ENCODE measurements at places on chromosomes 2 and 18.

- no peak for DNase-seq
Observed at GRCh38 chr2:23532391-23533337, 147.7 kb downstream of the KLHL29 start.

- peak; percentile 83 for DNase-seq
Observed at GRCh38 chr2:173354073-173354581, 545 bp upstream of the CDCA7 start.

DNA sequence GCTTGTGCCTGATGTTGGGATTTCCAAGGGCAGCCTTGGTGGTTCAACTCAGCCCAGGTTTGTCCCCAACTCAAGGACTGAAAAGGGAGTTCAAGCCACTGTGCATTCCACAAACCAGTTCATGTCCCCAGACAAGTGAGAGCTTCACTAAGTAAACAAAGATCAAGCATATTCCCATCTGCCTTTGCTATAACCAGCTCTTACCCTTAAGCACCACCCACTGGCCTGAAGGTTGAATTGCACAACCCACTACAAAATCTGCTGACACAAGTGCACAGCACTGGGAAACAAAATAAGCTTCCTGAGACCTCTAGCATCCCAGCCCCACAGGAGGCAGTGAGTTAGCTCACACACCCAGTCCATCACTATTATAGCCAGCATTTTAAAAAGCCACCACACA is 516.7 kb downstream of the NR4A2 start:
- peak; percentile 63 for DNase-seq

- DNase-seq: no peak
Observed at GRCh38 chr18:24160086-24160485, 21.2 kb downstream of the CABYR start.

GRCh38 chr2:14896330-14897030 is 264.0 kb downstream of the LRATD1 start:
- no peak for DNase-seq

DNA sequence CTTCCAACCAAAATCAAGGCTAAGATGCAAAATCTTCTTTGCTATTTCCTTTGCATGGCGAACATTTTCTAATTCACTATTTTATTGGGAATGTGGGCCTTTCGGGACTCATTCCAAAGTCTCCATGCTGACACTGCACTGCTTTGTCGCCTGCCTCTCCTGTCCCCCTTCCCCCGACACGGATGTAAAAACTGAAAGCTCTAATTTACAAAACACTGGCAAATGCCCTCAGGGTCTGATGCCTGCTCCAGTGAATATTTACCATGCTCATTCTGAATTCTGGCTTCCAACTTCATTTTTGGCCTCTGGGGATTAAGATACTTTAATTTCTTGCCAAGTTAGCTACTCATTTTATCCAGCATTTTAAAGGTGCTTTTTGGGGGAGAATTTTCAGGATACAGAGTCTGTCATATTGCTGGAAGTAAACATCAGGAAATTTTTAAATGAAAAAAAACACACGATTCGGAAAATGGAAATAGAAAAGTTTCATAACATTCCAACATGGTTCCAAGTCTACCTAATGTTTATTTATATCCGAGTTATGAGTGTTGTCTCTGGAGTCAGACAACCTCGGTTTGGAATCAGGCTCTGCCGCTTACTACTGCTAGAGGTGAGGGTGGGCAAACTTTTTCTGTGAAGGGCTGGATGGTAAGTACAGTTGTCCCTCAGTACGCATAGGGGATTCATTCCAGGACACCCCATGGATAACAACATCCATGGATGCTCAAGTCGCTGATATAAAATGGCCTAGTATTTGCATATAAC is 14.6 kb upstream of the LTBP1 start:
- DNase-seq: no peak

GRCh38 chr18:30093376-30093775 is 949.2 kb downstream of the DSC3 start:
- DNase-seq: no peak

DNA sequence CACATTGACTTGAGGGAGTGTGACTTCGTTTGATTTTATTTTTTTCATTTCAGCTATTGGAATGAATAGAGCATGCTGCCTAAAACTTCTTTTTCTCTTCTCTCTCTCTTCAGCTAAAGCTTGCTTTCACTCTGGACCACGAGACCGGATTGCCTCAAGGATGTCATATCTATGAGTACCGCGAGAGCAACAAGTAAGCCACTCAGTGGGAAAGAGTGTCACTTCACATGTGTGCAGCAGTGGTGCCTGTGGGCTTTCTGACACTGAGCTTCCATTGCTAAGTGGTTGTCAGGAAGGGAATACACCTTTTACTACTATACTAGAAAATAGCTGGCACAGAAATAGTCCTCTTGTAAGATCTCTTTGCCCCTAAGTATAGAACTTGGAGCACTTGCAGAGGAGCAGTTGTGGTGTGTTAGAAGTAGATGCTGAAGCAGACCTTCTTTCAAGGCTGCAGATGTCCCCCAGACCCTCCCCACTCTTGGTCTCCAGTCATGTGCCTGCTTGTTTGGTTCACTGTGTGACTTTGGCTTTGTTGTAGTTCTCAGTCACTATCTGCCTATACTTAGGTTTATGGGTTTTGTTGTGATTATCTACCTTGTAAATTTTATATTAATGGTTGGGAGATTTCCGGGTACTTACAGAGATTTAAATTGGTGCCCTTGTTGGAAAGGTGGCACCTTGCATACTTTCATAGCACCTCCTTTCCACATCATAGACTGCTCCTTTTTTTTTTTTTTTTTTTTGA is 78.5 kb upstream of the ALPP start:
- DNase-seq: no peak

- no peak for DNase-seq
Observed at GRCh38 chr2:180010701-180011100, 3.6 kb upstream of the CWC22 start.

DNA sequence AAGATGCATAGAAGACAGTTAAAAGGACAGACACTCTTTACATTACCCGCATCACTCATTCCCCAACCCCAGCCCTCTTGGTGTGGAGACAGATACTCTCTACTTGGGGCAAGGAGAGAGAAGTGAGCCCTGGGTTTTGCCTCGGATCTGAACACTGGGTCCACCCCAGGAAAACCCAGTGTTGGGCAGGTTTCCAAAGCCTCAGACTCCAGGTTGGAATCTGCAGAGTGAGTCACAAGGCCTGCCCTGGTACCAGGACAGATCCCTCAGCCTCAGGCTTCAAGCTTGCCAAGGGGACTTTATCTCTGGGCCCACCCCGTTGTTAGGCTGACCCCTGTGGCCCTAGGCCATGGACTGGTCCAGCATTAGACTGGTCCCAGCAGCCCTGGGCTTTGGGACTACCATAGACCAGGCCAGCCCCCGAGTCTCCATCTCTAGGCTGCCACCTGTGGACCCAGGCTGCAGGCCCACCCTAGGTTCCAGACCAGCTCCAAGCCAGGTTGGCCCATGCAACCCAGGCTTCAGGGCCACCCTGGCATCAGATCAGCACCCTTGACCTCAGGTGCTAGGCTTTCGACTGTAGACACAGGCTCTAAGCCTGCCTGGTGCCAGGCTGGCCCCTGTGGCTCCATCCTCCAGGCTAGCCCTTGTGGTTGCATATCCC is 112.8 kb downstream of the GULP1 start:
- no peak for DNase-seq

DNA sequence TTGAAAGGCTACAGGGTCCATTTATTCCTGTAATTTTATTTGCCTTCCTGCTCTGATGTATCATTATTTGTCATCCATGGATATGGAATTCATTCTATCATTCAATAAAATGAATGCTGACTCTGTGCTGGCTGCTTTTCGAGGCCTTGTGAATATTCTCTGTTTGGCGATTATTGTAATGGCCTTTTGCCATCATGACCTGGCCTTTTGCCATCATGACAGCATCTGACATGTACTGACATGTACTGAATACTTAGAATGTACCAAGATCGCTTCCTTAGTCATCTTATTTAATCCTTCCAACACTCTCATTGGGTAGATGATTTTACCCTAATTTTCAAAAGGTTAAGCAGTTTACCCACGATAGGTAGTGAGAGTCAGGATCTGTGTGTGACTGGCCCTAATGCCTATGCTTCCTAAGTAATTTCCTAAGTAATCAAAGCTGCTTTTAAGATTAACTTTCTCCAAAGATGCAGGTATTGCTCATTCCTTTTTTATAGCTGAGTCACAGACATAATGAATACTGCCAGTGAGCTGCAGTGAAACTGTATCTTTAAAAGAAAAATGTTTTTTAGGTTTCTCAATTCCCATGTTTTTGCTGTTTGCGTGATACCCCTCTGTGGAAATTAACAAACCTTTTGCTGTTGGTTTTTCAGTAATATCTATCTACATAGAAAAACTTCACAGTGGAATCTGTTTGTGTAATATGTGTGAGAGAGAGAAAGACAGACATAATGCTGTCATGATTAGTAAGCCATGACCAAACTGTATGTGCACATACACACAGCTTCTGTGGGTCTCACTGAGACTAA is 127.8 kb downstream of the CERS6 start:
- DNase-seq: no peak

DNA sequence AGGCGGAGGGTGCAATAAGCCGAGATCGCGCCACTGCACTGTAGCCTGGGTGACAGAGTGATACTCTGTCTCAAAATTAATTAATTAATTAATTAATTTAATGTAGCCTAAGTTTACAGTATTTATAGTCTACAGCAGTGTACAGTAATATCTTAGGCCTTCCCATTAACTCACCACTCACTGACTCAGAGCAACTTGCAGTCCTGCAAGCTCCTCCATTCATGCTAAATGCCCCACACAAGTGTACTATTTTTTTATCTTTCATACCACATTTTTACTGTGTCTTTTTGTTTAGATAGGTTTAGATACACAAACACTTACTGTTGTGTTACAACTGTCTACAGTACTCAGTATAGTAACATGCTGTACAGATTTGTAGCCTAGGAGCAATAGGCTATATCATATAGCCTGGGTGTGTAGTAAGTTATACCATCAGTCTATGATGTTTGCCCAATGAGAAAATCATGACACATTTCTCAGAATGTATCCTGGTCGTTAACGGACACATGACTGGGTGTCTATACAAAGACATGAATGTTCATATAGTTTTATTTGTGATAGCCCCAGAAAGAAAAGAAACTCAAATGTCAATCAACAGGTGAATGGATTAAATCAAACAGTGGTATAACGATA is 15.8 kb upstream of the RNU2-63P start:
- DNase-seq: no peak

GRCh38 chr2:19036091-19036490 is 322.3 kb downstream of the OSR1 start:
- DNase-seq: no peak

GRCh38 chr2:60351802-60352201 is 201.7 kb downstream of the BCL11A start:
- no peak for DNase-seq

- no peak for DNase-seq
Observed at GRCh38 chr2:217842017-217842416, 160.8 kb downstream of the TNS1 start.

- DNase-seq: no peak
Observed at GRCh38 chr2:203840655-203841205, 26.8 kb upstream of the CTLA4 start.

DNA sequence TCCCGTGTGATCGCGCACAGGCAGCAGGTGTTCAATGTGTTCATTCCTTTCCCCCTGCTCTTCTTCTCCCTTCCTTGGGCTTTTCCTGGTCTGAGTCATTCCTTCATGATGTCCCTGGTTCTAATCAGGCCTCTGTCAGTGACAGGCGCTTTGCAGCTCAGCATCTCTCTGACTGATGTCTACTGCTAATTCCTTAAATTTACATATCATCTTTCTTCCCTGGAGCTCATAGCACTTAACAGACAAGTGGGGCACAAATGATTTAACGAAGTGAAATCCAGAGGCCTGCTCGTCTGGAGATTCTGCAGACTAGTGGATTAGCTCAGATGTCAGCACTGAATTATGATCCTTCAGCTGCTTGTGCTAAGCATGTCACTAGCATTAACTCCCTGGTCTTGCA is 77.9 kb downstream of the NRP2 start:
- DNase-seq: peak; percentile 88

- DNase-seq: no peak
Observed at GRCh38 chr18:56982766-56983165, 164.1 kb upstream of the BOD1L2 start.

GRCh38 chr2:199461711-199462346 is 4.1 kb upstream of the SATB2 start:
- DNase-seq: no peak

- no peak for DNase-seq
Observed at GRCh38 chr2:112577756-112578155, 6.7 kb upstream of the CHCHD5 start.

DNA sequence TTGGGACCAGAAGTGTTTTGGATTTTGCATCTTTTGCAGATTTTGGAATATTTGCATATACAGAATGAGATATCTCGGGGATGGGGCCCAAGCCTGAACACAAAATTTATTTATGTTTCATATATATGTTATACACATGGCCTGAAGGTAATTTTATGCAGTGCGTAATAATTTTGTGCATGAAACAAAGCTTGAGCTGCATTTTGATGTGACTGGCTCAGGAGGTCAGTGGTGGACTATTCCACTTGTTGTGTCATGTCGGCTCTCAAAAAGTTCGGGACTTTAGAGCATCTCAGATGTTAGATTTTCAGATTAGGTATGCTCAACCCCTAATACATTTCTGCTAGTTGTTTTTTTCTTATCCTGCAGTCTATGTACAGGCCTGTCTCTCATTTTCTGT is 145.4 kb downstream of the FAM210A start:
- no peak for DNase-seq

GRCh38 chr18:78922856-78923255 is 56.8 kb upstream of the SALL3 start:
- DNase-seq: no peak

DNA sequence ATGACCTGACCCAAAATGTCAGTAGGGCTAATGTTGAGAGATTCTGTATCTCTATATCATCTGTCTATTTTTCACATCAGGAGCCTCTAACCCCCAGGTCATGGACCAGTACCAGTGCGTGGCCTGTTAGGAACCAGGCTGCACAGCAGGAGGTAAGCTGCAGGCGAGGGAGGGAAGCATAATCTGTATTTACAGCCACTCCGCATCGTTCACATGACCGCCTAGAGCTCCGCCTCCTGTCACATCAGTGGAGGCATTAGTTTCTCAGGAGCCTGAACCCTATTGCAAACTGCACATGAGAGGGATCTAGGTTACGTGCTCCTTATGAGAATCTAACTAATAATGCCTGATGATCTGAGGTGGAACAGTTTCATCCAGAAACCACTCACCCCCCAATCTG is 180.6 kb downstream of the RDH14 start:
- DNase-seq: no peak

GRCh38 chr2:36965751-36966369 is 476 bp downstream of the STRN start:
- peak; percentile 45 for DNase-seq

GRCh38 chr2:9170458-9171130 is 36.0 kb upstream of the ASAP2 start:
- no peak for DNase-seq

GRCh38 chr2:29196792-29197788 is 81.9 kb downstream of the CLIP4 start:
- peak; percentile 69 for DNase-seq
